CD4-positive, alpha-beta T cell (primary cell): ENCODE measurements at places on chromosomes 5 and 9. TPM values are rescaled to one million over a fixed set of nuclear protein-coding genes. Genes with fewer than 3 reads are reported as not detected.

DNA sequence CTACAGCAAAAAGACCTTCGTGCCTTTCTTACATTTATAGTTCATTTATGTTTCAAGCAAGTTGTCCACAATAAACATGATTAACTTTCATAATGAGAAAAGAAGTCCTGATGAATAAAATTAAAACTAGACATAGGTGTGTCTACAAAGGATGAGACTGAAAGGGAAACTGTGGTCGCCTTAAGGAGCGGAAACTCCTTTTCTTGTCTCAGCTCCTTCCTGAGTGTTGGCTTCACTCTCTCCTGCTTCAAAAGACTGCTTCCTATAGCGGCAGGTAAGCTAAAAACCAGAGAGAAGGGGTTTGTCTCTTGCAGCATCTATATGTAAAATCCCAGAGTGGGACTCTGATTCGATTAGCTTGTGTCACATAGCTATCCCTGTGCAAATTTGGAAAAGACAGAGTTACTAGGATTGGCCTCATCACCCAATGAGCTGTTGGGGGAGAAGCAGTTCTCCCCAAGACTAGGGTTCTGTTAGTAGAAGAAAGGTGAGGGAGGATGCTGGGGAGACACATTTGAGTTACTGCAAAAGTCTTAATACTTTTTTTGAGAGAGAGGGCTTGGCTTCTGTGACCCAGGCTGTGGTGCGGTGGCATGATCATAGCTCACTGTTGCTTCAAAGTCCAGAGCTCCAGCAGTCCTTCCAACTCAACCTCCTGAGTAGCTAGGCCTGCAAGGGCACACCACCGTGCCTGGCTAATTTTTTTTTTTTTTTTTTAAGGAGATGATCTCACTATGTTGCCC lies 16.8 kb upstream of the CTSL start:
- peak; percentile 44 for DNase-seq
- peaks cover 41% of the 10 kb centered on the region for H3K4me1 ChIP-seq
- H3K27me3 ChIP-seq: no peaks in the 10 kb centered on the region
- H3K27ac ChIP-seq: peak overlapping the region; percentile 14
- no peaks in the 10 kb centered on the region for H3K36me3 ChIP-seq

DNA sequence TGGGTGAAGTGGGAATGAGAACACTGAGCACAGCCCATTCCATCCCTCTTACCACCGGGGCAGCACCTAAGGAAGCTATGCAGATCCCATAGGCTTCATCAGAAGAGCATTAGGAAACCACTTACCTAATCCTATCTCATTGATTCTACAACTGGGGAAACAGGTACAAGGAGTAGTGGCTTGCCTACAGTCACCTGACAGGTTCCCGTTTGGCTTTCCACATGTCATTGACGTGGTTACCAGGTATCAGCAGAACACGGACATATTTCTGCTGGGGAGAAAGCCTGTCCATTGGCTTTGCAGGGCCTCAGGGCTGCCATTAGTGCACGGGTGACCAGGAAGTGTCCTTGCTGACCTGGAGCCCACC lies 11.3 kb downstream of the AFAP1L1 start:
- H3K4me3 ChIP-seq: no peak overlapping the region
- H3K27ac ChIP-seq: no peak overlapping the region
- no peaks in the 10 kb centered on the region for H3K36me3 ChIP-seq
- no peaks in the 10 kb centered on the region for H3K4me1 ChIP-seq
- no peaks in the 10 kb centered on the region for H3K27me3 ChIP-seq

DNA sequence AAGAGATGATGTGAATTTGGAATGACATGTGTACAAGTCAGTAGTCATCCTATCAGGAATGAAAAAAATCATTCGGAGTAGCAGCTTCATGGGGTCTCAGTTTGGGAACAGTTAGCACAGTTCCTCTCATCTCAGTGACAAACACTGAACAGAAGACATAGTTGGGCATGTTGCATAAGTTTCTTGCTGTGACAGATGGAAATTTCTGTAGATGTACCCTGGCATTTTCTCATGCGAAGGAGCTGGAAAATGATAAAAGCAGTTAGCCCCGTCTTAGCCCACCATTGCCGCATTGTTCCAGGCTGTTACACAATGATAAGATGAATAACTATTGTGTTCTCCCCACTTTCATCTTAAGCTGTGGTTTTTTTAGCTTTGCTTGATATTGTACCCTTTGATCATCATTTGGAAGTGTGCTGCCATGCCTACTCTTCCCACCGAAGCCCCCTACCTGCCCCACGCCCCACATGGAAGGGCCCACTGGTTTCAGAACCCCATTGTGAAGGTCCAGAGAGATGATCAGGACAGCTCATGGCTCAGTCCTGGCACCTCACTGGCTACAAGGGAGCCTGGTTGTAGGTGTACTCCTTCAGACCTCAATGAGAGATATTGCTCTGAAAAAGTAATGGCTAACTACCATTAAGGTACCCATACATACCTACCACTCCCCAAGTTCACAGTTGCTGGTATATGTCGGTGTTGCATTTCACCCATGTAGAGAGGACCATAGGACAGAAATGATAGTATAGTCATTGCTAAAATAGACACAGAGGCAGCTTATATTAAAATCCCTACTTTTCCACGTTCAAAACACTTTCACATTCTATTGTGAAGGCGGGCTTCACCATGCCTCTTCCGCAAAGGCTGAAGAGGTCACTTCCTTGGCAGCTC lies 38.8 kb downstream of the SFXN1 start:
- peak overlapping the region; percentile 58 for H3K27ac ChIP-seq
- no peak for DNase-seq
- H3K4me1 ChIP-seq: peaks cover 35% of the 10 kb centered on the region
- H3K27me3 ChIP-seq: no peaks in the 10 kb centered on the region

GRCh38 chr9:6987381-6987780 lies 229.6 kb downstream of the KDM4C start:
- no peaks in the 10 kb centered on the region for H3K27me3 ChIP-seq
- H3K36me3 ChIP-seq: peaks cover 77% of the 10 kb centered on the region
- no peak for DNase-seq
- no peaks in the 10 kb centered on the region for H3K4me1 ChIP-seq
- no peak overlapping the region for H3K27ac ChIP-seq

The MRNIP gene
- 31.8 TPM for total RNA-seq

The PCDHGA10 gene
- total RNA-seq: not detected

The CATSPER3 gene
- 0.56 TPM for total RNA-seq
